ENCODE measurements at places on chromosomes 7 and 10.

GRCh38 chr7:142836426-142836825 lies 18.4 kb upstream of the EPHB6 start:
- DNase-seq: no peak

- DNase-seq: no peak
These were observed 11.7 kb downstream of the HSPA12A start for GRCh38 chr10:116730464-116731260.

DNA sequence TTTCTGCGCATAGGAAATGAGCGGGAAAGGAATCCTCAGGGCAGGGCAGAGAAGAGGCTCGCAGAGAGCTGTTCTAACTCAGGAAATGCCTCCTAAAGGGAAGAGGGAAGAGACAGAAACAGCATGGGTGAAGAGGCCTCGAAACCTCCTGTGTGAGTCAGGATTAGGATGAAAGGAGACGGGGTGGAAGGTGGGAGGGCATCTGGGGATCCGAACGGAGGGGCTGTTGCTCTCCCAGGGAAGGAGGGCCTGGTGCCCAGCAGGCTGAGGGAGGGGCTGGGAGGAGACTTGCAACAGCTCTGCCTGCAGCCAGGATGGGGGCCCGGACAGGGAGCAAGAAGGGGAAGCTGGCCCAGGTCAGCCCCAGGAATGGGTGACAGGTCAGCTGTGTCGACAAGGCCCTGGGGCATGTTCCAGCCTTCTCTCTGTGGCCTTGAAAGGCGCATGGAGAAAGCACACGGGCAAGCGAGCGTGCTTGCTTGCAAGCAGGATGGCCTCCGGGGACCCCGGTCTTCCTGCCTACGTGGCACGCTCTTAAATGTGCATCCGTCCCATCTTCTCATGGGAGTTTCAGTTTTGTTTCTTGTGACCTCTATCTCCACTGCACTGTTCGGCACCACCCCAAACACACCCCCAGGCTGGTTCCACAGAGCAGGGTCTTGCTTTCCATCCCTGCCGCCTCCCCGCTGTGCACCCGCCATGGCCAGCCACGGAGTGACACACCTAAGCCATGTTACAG lies 63.5 kb downstream of the HIPK2 start:
- no peak for DNase-seq

DNA sequence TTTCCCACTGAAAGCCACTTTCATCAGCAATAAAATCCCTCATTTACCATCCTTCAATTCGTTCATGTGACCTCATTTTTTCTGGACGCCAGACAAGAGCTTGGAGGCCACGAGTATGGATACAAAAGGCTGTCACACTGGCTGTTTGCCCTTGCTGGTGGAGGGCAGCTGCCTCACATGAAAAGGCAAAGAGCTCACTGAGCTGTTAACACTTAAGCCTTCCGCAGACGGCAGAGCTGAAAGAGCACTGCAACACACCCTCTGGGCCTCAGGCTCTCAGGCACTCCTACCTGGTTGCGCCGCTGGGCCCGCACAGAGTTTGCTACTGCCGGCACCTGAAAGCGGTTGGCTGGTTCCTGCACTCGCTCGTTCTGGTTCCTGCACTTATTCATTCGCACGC lies 193.5 kb downstream of the CFTR start:
- peak; percentile 44 for DNase-seq

- no peak for DNase-seq
These were observed 9.2 kb downstream of the GDF2 start for GRCh38 chr10:47331491-47331890.

Data from left lobe of liver (tissue), 2 donors.